ENCODE measurements at places on chromosomes 4 and X.

DNA sequence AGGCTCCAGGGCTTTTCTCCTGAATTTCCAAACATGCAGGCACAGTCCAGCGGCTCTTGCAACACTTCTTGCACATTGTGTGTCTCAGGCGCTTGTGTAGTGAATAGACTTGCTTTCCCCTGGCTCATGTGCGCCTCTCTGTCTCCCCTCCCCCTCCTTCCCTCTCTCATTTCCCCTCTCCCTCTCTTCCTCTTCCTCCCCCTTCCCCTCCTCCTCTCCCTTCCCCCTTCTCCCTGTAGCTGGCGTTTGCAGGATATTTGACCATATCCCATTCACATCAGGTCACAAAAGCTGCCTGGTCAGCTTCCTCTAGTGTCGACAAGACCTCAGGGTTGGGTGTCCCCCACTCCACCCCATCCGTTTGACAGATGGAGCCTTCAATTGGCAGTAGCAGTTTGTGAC is 2.4 kb downstream of the CHST7 start:
- DNase-seq, result no peak

DNA sequence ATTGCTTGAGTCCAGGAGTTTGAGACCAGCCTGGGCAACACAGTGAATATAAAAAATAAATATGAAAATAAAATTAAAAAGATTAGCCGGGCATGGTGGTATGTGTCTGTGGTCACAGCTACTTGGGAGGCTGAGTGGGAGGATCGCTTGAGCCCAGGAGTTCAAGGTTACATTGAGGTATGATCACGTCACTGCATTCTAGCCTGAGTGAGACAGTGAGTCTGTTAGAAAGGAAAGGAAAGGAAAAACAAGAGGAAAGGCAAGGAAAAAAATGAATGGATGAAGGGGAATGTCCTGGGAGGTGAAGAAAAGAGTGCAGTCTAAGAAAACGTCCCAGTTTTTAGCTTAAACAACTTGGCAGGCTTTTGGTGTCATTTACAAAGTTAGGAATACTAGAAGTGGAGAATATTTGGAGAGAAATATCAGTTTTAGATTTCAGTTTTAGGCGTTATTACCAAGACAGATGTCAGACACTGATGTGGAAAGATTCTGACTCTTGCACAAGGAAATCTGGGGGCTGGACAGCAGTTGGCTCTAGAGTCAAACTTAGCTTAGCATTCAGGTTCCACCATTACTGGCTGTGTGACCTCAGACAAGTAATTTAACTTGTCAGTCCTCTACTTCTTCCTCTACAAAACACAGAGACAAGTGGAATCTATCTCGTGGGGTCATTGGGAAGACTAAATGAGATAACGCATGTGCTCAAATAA is 139.0 kb downstream of the TSPAN5 start:
- no peak for DNase-seq

DNA sequence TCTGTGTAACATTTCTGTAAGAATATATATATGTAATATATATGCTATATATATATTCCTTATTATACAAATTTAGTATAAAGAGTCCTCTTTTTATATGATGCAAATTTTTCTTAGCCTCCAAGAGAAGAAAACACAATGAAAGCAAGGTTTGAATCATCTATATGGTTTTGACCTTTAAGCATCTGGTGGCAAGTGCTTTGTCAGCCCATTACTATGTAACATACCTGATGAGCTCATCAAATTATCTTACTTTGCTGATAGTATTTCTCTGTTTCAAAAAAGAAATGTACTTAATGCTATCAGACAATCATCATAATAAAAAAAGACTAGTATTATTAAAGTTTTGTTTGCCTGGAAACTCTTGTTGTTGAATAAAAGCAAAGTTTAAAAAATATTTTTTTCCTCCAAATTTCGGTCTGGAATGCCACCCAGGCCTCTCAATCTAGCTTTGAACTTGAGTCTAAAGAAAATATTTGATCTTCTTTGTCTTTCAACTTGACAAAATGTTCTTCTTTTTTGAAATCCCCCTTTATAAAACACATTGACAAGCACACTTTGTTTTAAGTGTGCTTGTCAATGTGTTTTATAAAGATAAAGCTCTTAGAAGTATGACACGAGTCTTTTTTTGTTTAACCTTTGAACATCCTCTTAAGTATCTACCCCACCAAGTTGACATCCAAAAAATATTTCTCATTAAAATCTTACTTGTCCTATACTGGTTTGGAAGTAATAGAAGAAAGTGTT is 26.2 kb downstream of the ZNF330 start:
- DNase-seq, result no peak

DNA sequence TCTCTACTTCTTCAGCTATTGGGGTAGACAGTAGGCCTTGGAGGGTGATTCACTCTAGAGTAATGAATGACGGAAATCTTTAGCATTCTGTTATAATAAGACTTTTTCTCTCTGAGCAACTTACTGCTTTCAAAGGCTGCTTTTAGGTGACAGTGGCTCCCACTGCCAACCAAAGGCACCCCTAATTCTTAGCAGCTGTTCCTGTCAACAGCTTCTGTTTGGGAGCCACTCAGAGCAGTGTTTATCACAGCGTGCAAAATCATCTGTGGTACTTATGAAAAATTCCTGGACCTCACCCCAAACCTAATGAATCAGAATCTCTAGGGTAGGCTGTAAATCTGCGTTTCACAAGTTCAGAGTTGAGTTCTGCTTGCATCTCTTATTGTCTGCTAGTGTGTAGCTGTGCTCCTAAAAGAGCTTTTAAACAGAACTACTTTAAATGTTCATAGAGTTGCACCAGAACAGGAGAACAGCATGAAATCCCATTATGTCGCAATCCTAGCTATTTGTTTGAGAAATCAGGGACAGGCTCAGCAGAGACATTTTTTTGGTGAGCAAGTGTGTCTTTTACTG is 52.8 kb upstream of the POU4F2 start:
- no peak for DNase-seq

- no peak for DNase-seq
Observed at GRCh38 chr4:120443116-120443515, 376.5 kb upstream of the MAD2L1 start.

- no peak for DNase-seq
Observed at GRCh38 chr4:111960241-111960667, 185.0 kb upstream of the FAM241A start.

- DNase-seq, result no peak
Observed at GRCh38 chr4:7821245-7822136, 118.2 kb downstream of the AFAP1 start.

DNA sequence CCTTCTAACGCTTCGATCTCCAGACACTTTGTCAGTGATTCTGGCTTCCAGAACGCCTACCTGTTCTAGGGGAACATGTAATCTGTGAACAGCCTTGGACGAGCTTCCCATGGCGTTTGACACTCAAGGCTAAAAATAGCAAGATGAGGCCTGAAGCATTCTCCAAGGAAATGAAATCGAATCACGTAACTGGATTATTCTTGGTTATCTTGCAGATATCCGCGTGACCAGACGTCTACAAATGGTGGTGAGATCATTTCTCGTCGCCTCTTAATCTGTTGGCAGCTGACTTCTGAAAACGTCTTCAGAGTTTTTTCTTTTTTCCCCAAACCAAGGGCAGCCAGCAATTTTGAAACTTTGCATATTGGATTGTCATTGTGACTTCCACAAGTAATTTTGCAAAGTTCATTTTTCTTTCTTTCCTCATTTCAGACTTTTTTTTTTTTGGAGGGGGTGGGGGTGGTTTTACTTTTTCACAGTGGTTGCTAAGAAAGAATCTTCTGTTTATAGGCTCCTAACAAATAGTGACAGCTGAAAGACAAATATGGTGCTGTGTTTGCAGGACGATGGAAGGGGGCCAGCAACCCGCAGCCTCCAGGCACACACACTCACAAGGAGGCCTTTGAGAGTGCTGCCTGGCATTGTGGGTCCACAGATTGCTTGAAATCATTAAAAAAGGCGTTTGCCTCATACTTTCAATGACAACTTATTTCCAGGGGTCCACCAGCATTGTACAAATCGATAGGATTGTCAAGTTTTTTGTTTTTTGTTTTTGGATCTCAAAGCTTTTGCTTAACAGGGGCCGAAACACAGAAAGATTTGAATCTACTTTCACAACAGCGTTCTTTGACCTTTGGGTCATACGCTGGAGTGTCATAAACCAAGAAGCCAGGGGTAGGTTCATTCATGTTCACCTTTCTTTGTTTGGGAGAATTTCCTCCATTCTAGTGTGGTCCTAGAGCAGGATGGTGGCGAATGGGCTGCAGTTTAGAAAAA is 32.4 kb upstream of the PDLIM3 start:
- no peak for DNase-seq

DNA sequence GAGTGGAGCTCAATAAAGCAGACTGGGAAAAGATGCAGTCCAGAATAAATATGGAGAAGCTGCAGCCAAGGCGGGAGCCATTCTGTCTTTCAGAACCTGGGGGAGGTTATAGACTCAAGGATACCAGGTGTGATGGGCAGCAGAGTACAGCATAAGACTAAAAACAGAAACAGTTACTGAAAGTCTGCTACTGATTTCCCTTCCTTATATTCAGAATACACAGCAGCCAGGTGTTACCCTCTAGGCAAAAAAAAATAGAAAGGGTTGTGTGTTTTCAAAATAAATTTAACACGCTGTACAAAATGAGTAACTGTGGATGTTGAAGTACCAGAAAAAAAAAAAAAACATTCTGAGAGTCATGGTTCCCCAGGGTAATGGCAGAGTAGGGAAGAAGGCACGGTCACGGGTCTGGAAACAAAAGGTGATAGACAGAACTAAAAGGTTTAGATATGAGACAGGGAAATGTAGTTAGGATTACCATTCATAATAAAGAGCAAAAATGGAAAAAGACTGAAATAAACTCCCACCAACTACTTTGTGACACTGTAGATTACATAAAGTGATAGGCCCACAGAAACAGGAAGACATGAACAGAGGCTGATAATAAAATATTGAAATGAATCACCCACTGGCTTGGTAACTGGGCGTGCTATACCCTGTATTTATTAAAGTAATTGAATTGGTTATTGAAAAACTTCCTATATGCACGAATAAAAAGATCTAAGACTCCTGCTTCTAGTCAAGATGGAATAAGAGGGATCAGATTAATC is 10.8 kb upstream of the HHIP start:
- no peak for DNase-seq

- DNase-seq, result no peak
Observed at GRCh38 chr4:2671267-2671895, 84.8 kb downstream of the TNIP2 start.

- no peak for DNase-seq
Observed at GRCh38 chr4:119478446-119479179, 150.0 kb downstream of the PDE5A start.

DNA sequence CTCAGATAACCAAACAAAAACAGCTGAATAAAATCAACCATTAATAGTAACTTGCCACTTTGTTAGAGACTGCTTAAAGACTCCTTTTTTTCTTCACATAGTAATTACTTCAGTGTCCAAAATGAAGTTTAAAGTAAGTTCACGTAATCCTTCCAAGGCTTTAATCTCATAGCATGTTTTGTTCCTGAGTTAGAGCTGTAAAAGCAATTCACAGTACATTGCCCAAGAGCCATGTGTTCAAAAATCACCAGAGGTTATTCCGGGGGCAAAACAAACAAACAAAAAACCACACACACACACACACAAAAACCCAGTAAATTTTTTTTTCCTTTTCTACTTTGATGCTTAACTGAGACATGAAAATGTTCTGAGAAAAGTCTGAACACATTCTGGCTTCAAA is 6.1 kb downstream of the GPR82 start:
- no peak for DNase-seq

DNA sequence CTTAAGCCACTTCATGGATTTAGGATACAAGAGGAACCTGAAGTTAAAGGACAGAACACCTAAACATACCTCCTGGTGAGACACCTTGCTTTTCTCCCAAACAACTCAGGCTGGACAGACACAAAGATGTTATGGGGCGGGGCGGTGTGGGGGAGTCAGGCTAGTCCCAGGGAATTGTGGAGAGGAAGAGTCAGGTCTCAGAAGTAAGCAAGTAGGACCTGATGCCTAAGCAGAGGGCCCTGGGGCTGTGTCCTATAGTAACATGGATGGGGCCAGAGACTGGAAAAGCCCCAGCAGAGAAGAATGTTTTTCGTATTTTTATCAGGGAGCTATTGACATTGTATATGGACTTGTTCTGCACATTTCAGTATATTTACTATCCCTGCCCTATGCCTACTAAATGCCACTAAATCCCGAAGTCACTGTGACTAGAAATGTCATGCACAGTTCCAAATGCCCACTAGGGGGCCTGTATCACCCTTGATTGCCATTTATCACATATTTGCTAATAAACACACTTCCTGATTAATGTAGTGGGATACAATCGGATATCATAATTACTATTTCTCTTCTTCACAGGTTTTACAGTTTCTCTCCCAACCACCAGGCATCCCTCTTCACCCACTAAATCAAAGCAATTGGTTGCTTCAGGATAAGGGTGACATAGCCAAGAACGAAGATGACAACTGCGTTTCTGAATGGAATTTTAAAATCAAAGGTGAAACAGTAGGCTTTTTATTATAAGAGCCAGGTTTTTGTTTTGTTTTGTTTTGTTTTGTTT is 23.8 kb upstream of the ARHGAP10 start:
- DNase-seq, result peak; percentile 25

DNA sequence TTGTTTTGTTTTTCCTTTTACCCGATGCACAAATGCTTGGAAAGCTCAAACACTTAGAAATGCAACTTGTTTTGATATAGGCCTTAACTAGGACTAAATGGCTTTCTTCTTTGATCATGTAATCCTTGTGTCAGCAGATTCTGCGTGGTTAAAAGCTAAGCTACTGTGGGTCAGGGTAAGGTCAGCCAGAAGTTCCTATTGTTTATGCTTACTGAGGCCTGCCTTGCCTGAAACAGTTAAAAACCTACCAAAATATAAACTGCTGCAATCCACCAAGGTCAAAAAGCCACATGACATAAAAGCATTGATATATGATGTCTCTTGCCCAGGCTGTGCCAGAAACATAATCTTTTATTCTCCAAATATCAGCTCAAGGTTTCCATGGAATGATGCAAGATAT is 223.4 kb downstream of the FAM47B start:
- no peak for DNase-seq

DNA sequence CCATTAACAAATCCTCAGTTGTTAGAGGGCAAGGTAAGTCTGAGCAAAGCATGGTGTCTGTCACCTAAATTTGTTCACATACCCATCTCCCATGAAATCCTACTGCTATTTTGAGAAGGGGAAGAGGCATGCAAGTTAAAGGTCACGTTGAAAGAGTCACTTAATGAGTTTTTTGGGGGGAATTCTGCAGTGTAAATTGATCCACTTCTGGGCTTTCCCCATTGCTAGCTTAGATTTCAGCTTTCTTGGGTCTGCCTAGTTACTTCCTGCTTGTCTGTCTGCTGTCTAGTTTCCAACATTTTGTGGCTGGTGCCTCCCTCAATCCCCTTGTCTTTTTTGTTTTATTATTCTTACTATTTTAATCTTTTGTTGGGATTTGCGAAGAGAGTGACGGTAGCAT is 32.0 kb downstream of the CEP135 start:
- no peak for DNase-seq

GRCh38 chrX:25004485-25005032 is 11.2 kb downstream of the ARX start:
- DNase-seq, result no peak

DNA sequence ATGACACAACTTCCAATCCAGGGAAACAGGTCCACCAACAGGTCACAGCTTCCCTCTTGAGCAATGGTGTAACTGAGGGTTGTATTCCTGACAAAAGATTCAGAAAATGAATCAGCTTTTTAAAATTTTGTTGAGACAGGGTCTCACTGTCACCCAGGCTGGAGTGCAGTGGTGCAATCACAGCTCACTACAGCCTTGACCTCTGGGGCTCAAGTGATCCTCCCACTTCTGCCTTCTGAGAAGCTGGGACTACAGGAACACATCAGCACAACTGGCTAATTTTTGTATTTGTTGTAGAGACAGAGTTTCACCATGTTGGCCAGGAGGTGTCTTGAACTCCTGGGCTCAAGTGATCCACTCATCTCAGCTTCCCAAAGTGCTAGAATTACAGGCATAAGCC is 43.7 kb downstream of the SAT1 start:
- no peak for DNase-seq
